ENCODE measurements at places on chromosomes 16 and 17. TPM values are rescaled to one million over a fixed set of nuclear protein-coding genes. Genes with fewer than 3 reads are reported as not detected.
A peak's percentile ranks its signal among the peaks of the same experiment; 100 is the strongest.

GRCh38 chr16:17171250-17172143 is 299.3 kb downstream of the XYLT1 start:
- no peaks in the 10 kb centered on the region for H3K36me3 ChIP-seq
- no peaks in the 10 kb centered on the region for H3K27me3 ChIP-seq
- no peak for DNase-seq
- H3K4me1 ChIP-seq, result no peaks in the 10 kb centered on the region
- no peak overlapping the region for H3K4me3 ChIP-seq

DNA sequence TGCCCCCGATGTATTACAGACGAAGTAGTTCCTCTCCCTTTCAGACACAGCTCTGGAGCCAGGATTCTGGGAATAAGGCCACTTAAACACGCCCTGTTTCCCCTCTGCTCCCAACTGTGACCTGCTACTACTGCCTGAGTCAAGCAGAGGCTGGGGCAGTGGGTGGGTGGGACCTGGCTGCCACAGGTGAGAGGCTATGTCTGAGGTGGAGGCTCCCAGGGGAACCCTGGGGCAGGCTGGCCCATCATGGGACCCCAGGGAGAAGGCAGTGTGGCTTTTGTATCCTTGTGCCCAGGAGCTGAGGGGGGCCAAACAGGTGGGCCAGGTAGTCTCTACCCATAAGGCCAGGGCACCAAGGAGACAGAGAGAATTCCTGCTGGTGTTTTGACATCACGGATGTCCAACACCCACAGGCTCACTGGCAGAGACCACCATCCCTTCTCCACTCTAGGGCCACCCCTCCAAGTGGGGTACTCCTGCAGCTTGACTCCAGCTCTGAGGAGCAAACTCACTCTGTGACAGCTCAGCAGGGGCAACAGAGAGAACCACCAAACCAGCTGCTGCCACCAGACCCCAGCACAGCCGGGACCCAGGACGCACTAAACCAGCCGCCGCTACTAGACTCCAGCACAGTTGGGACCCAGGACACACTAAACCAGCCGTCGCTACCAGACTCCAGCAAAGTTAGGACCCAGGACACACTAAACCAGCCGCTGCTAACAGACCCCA is 105.3 kb upstream of the SMURF2 start:
- peaks cover 11% of the 10 kb centered on the region for H3K36me3 ChIP-seq
- no peak for DNase-seq
- no peak overlapping the region for H3K4me3 ChIP-seq
- peaks cover 15% of the 10 kb centered on the region for H3K4me1 ChIP-seq

- no peak for DNase-seq
- no peaks in the 10 kb centered on the region for H3K36me3 ChIP-seq
- no peaks in the 10 kb centered on the region for H3K4me1 ChIP-seq
- H3K4me3 ChIP-seq, result no peak overlapping the region
- H3K27ac ChIP-seq, result no peak overlapping the region
Observed at GRCh38 chr16:59690216-59690615, 956.1 kb upstream of the GOT2 start.

GRCh38 chr16:89581045-89581695 is 5.6 kb downstream of the CPNE7 start:
- peak; percentile 89 for DNase-seq
- H3K27ac ChIP-seq, result peak overlapping the region; percentile 39
- peaks cover 19% of the 10 kb centered on the region for H3K4me1 ChIP-seq
- peaks cover 6% of the 10 kb centered on the region for H3K36me3 ChIP-seq

DNA sequence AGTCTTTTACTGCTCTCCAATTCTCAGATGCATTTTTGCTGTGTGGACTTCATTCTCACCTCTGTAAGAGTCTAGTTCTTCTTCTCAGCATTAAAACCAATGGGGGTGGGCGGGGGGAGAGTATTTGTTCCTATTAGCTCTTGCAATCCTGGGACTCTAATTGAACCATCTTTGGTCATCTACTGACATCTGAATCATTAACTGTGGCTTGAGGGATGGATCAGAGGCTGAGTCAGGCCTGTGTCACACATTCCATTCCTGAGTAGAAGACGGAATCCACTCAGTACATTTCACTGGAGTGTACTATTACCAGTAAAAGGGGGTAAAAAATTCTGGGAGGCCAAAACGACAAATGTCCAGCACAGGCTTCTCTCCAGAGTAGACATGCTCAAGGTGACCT is 12.8 kb upstream of the ZNF23 start:
- DNase-seq, result peak; percentile 90
- H3K4me1 ChIP-seq, result peaks cover 20% of the 10 kb centered on the region
- H3K27me3 ChIP-seq, result no peaks in the 10 kb centered on the region
- peak overlapping the region; percentile 65 for H3K27ac ChIP-seq
- H3K36me3 ChIP-seq, result peaks cover 15% of the 10 kb centered on the region

DNA sequence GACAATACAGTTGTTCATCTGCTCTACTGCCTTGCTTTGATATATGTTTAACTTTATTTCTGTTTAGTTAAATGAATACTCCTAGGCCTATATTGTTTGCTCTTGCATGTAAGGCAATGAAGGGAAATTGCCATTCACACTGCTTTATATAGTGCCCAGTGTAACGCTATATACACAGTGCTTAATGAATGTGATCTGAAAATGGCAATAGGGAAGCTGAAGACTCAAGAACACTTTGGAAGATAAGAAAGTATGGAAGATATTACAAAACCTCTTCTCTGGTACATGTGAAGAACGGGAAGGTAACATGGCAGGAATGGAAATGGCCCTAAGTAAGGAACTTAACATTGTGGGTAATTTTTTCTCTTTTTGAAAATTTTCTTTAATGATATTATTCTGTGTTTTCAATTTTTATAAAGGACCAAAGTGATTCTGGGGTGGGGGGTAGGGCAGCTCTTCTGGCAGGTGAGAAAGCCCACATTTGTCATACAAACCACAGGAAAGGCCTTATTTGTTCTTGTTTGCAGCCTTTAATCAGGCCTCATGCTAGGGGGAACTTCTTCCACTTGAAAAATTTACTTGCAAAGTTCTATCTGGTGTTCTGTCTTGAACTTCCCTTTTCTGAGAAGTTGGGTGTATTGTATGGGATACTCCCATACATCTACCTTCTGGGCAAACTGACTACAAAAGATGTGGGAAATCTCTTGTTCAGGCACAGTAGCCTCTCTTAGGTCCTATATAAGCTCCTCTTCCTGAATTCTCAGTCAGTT is 100.8 kb upstream of the CORO6 start:
- H3K4me1 ChIP-seq, result peaks cover 16% of the 10 kb centered on the region
- H3K36me3 ChIP-seq, result no peaks in the 10 kb centered on the region
- H3K27ac ChIP-seq, result no peak overlapping the region
- no peaks in the 10 kb centered on the region for H3K27me3 ChIP-seq
- DNase-seq, result no peak

GRCh38 chr17:4853208-4853671 is 20.1 kb downstream of the MINK1 start:
- no peaks in the 10 kb centered on the region for H3K27me3 ChIP-seq
- no peak overlapping the region for H3K27ac ChIP-seq
- H3K4me3 ChIP-seq, result no peak overlapping the region

GRCh38 chr17:36892112-36892838 is 45.0 kb upstream of the LHX1 start:
- peak; percentile 1 for DNase-seq
- no peaks in the 10 kb centered on the region for H3K36me3 ChIP-seq
- H3K27ac ChIP-seq, result no peak overlapping the region

DNA sequence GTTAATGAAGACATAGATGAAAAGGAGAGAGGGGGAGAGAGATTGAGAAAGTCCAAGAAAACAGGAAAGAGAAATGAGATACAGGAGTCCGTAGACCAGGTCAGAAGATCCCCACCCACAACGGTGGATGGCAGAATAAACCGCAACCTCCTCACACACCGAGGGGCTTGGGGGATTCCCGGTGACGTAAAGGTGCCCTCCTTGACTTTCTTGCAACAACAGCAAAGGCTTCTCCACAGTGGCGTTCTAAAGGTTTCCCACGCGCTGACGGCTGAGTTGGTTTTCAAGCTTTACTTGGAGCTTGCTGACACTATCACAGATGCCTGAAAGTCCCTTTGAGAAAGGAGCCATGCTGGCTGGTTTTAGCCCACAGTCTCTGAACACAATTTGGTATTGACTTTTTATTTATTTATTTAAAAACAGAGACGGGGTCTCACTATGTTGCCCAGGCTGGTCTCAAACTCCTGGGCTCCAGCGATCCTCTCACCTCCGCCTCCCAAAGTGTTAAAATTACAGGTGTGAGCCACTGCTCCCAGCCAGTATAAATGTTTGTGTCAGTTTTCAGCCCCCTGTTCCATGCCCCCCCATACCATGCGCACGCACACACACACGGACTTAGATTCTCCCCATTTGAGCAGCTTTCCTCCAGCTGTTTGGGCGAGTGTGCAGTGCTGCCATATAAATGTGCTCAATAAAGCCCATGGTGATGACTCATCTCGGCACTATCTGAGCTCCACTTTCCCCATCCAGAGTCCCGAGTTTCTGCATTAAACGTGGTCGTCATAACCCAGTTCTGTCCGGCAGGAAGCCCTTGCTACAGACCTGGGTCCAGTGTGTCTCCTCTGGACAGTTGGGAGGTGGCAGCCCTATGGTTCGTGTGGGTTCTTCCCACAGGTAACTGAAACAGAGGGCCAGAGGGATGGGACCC is 33.0 kb upstream of the SEC14L1 start:
- no peaks in the 10 kb centered on the region for H3K36me3 ChIP-seq
- DNase-seq, result no peak
- H3K27ac ChIP-seq, result no peak overlapping the region

DNA sequence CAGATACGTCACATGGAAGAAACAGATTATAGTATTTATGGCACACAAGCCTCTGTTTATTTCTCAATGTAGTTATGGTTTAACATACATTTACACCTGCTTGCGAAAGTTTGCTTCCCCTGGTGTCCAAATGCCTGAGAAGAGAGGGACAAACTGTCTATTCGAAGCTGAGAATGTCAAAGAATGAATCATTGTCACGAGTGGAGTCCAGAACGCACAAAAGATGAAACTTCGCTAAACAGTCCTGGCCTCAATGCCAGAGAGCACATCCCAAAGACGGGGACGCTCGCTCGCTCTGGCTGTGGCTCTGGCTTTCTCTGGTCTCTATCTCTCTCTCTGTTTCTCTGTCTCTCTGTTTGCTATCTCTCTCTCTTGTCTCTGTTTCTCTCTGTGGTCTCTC is 298.8 kb downstream of the FOXL1 start:
- H3K36me3 ChIP-seq, result no peaks in the 10 kb centered on the region
- no peaks in the 10 kb centered on the region for H3K4me1 ChIP-seq
- no peaks in the 10 kb centered on the region for H3K27me3 ChIP-seq
- no peak for DNase-seq
- no peak overlapping the region for H3K27ac ChIP-seq
- no peak overlapping the region for H3K4me3 ChIP-seq

GRCh38 chr16:55663765-55664677 is 8.2 kb downstream of the SLC6A2 start:
- H3K4me1 ChIP-seq, result peaks cover 12% of the 10 kb centered on the region
- H3K36me3 ChIP-seq, result no peaks in the 10 kb centered on the region
- peak; percentile 42 for DNase-seq
- H3K27me3 ChIP-seq, result no peaks in the 10 kb centered on the region
- H3K27ac ChIP-seq, result no peak overlapping the region
- H3K4me3 ChIP-seq, result no peak overlapping the region

DNA sequence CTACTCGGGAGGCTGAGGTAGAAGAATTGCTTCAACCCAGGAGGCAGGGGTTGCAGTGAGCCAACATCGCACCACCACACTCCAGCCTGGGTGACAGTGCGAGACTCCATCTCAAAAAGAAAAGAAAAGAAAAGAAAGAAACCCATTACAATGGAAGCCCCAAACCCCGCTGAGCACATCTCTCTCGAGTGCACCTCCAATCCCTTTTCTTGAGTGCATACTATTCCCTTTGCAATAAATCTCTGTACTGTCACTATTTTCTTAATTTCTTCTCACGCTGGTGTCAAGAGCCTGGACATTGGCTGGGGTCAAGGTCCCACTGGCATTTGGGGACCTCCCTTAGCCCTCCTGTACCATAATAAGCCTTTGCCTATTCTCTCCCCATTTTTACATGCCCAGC is 398.4 kb upstream of the EEF2KMT start:
- H3K27ac ChIP-seq, result no peak overlapping the region
- H3K4me1 ChIP-seq, result no peaks in the 10 kb centered on the region
- no peak overlapping the region for H3K4me3 ChIP-seq
- H3K36me3 ChIP-seq, result no peaks in the 10 kb centered on the region
- no peak for DNase-seq

DNA sequence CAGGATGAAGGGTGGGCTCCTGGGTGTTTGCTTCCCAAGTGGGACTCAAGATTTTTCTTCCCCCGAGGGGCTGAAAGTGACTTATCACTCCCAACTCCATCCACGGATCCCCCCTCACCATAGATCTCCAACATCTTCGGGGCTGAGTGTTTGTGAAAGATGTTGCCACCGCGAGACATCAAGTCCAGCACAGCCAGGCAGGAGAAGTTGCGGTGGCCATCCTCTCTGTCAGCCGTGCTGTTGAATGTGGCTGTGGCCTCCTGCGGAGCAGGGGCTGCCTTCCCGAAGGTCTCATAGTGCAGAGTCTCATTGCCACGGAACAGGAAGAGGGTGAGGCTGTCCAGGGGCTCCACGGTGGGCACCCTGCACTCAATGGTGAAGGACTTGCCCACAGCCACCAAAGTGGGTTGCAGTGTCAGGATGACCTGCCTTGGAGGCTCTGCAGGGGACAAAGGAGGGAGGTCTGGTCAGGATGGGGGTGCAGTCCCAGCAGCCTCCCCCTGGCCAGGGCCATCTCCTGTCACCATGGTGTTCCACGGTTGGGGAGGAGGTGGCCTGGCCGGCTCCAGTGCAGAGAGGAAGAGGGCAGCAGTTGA is 5.5 kb downstream of the PRR29 start:
- H3K27ac ChIP-seq, result no peak overlapping the region
- peaks cover 33% of the 10 kb centered on the region for H3K4me1 ChIP-seq
- no peak for DNase-seq
- H3K4me3 ChIP-seq, result no peak overlapping the region
- H3K27me3 ChIP-seq, result no peaks in the 10 kb centered on the region
- no peaks in the 10 kb centered on the region for H3K36me3 ChIP-seq

CD300LB gene
- total RNA-seq, result not detected

CLEC16A gene
- 14.6 TPM for total RNA-seq

TMEM92 gene
- total RNA-seq, result 6.9 TPM
